Activated CD4-positive, alpha-beta T cell treated with anti-CD3 and anti-CD28 coated beads, Interleukin-10, Interleukin-2, amounts not matched to agents 100 ng/mL and 50 ng/mL, durations not matched to agents 16 hours and 8 hours (primary cell): ENCODE measurements at places on chromosomes 7 and 10.
A peak's percentile ranks its signal among the peaks of the same experiment; 100 is the strongest.

DNA sequence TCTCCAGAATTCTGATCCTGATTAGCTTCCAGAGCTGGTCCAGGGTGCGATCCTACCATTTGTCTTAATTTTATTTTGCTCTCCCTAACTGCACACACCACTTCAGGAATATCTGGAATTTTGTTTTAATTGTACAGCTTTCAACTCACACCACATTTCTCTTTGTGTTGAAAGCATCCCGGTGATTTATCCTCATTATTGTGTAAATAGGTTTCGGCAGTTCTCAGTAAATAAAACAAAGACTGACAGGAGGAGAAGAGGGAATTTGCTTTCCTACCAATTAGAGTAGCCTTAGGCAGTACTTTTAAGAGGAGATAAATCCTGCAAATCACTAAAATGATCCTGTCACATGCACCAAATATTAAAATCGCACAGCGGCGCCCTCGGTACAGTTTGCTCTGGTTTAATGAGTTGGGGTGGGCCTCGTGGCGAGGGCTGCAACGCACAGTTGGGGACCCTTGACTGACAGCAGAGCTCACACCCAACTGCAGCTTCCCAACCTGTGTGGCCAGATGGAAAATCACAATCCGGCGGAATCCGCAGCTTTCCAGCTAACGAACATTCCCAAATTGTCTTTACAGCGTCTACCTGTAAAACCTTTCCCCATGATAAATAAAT lies 62.6 kb downstream of the EBF3 start:
- no peak for DNase-seq

GRCh38 chr7:105438847-105439173 lies 50.1 kb upstream of the SRPK2 start:
- no peak for DNase-seq

GRCh38 chr7:149238051-149238450 lies 1.4 kb upstream of the ZNF212 start:
- DNase-seq, result no peak

DNA sequence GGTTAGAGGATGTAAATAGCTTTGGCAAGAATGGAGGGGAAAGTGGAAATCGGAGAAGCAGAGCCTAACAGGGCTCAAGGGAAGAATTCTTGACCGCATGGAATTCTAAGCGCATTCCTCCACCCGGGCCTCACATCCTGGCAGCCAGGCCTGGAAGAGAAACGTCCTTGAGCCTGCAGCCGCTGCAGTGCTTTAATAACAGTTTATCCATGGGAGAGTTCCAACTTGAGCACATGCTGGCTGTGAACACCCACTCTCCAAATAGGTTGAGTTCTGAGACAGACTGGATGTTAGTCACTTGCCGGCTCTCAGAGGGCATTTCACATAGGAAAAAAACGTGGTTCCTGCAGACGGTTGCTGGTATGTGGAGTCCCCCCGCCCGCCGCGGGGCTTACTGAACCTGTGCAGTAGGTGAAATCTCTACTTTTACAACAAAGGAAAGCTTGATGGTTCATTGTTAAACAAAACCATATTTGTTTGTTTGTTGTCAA lies 61.4 kb upstream of the STEAP1B start:
- no peak for DNase-seq

GRCh38 chr10:15585303-15585715 lies 134.4 kb downstream of the ITGA8 start:
- peak; percentile 72 for DNase-seq

DNA sequence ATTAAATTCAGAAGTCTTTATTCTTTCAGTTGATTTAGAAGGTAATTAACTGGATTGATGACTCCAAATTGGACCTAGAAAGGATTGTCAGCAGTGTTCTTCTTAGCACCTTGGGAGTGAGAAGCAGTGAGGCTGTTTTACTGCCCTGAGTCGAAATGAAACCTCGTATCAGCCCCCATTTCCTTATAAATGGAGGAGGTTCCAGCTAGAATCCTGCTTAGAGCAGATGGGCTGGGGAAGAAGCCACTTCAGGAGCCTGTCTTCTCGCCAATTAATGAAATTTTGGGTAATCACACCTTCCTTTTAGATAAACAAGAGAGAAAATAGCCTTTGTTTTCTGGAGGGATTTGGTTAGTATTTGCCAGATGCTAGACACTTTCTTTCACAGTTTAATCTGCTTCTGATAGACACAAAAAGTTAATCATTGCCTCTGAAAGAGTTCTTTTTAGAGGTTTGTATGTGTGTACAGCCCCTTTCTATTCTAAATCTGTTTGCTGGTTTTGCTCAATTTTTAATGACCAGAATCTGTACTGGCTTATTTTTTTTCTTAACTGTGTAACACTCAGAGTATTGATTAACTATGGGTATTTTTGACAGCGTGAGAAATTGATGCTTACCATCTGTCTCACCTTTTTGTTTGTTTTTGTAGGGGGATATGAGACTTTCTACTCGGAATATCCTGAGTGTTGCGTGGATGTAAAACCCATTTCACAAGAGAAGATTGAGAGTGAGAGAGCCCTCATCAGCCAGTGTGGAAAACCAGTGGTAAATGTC lies 4.6 kb downstream of the DUSP5 start:
- peak; percentile 55 for DNase-seq

- DNase-seq, result no peak
These were observed 28.6 kb upstream of the LHFPL3 start for GRCh38 chr7:104299777-104300176.
